Activated CD4-positive, alpha-beta T cell treated with anti-CD3 and anti-CD28 coated beads, Interleukin-2, amount 50 U/mL, for 48 hours (primary cell): ENCODE measurements at places on chromosomes 13 and 19.

DNA sequence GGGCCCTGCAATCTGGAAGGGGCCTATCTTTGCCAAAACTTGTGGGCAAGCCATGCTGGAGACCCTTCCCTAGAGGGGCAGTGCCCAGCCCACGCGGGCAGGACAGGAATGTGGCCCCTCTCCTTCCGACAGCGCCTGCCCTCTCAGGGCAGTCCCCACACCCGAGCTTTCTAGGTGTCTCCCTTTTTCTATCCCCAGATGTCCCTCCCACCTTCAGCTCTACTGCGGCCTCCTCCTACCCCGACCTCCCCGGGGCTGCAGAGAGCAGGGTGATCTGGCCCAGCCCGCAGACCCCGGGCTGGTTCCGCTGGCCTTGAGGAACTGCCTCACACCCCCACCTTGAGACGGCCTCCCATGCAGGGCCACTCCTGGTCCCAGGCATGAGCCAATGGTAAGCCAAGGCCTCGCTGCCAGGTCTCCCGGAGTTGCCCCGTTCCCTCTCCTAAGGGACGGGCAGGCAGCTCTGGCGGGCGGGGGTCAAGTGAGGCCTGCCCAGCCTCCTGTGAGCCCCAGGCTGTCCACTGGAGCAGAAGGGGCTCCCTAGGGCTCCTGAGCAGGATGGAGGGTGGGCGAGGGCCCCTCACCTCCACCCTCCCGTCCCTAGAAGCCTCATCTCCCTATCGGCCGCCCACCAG is 39.7 kb downstream of the KLF2 start:
- no peak for DNase-seq

GRCh38 chr13:35649162-35649561 is 172.7 kb upstream of the MAB21L1 start:
- DNase-seq: no peak

DNA sequence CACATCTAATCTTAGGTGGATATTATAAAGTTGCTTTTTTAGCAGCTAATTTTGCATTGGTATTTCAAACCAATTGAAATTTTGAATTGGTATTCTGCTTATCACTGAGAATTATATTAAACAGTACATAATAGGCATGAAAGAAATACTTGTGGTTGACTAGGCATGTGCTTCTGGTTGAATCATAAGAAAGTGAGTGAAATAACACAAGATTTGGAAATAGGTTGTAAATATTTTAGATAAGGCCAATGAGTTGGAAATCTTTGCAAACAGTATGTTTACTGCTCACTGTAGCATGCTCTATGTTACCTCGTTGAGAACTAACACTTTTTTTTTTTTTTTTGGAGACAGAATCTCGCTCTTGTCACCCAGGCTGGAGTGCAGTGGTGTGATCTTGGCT is 66.8 kb upstream of the RFC3 start:
- DNase-seq: no peak

- peak; percentile 53 for DNase-seq
Observed at GRCh38 chr19:13841086-13841961, 35.6 kb upstream of the NANOS3 start.

DNA sequence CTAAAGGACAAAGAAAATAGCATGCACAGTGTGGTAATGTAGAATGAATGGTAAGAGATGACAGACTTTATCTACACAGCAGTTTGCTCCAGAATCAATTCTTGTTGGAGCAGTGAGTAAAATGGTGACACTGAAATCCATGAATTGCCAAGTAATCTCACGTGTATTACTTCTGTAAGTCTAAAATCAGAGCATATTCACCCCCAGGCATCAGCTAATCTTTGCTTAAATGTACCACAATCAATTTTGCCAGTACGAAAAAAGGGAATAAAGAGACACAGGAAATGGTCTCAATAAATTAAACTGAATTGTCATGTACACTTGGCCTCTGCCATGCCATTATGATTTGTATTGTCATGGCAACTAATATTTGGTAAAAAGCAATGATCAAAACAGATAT is 294.2 kb downstream of the PCDH17 start:
- DNase-seq: no peak
